ENCODE measurements at places on chromosomes 7 and 10.

DNA sequence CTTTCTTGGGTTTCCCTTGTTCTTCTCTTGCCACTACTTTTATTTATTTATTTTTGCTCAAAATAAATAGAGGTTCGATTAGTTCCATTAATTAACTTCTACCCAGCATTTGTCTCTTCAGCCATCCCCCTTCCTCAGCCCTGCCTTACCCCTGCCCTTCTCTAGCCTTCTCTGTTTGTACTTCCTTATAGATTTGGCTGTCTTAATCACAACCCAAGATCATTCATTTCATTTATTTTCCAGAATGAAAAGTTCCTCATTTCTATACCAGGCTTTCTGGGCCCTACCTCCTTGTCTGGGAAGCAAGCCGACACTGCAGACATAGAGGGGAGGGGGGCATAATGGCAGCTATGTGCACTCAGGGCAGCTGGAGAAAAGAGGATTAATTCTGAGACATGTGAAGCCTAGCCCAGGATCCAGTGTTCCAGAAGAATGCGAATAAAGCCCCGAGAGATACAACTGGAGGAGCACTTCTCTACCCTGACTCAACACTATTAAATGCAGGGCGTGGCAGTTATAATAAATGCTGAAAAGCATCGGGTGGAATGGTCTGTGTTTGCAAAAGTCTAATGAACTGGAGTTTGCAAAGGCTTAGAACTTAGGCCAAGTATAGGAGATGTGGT is 6.4 kb upstream of the PDCD4 start:
- peak; percentile 77 for DNase-seq

DNA sequence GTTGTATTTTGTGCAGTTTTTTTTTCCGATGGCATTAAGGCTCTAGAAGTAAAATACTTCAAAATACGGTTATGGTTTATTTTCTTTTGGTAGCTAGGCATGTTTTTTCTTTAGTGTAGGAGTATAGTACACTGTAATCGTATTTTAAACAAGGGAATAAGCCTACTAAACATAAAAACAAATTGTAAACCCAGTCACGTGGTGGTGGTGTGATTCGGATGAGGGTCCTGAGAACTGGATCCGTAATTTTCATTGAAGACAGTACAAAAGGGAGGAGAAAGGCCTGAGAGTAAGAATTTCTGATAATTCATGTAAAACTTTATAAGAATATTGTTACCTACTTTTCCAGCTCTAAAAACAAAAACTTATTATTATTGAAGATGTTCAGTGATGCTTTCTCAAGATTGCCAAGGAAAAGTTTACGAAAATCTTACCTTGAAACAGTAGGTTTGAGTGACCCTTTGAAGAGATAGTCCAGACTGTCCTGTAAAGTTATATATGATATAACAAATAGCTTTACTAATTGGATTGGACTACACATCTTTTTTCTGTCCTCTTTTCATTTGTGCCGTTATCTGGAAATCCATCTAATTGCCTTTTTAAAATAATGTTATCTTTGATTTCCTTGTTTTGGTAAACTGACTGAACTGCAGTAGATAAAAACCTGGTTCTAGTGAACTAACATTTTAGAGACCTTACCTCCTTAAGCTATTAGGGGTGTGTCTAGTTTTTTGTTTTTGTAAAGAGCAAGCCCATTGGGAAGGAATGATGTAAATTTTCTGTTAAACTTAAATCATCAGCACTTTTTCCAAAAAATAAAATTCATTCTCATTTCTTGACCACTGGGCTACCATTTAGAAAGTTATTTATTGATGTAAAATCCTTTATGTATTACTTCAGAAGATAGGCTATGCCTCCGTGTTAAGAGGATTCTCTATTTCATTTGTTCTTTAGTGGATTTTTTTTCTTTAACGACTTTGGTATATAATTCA is 1.0 kb upstream of the PBLD start:
- DNase-seq, result peak; percentile 59

DNA sequence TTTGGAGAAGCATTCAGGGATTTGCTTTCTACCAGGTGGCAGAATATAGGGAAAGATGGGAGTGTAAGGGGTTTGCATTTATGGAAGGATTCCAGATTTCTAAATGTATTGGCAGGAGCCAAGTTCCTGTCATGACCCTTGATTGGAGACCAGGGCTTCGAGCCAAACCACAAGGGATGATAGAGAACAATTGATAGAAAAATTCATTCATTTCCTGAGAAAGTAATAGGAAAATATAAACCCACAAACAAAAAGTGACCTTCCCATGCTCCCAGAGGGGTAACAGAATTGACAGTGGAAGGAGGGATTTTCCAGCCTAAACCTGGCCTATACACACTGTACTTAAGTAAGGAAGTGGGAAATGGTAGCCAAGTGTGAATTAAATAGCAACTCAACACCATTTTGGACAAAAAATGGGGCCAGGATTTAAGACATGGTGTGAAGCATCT is 22.4 kb upstream of the IFIT2 start:
- no peak for DNase-seq

GRCh38 chr7:147029953-147030352 is 913.4 kb downstream of the CNTNAP2 start:
- DNase-seq, result no peak

GRCh38 chr7:30862995-30863705 is 48.5 kb upstream of the AQP1 start:
- DNase-seq, result peak; percentile 50

DNA sequence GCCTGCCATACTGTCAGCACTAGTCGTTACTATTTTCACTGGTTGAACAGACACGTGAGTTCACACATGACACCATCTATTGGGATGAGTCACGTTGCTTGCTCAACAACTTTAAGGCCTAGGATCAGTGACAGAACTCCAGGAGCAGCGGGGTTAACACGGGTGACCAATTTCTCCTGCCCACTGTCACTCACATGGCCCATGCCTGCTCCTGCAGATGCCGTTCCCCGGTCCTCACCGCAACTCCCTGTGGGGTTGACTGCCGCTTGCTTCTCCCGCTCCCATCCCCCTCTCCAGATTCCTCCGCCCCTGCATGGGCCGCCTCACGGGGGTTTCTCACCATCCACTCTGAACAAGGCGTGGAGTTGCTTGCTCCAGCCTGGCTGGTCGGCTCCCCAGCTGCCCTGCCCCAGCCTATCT is 128.2 kb downstream of the TAX1BP1 start:
- DNase-seq, result no peak

GRCh38 chr7:77985974-77986339 is 187.4 kb downstream of the PHTF2 start:
- DNase-seq, result no peak

DNA sequence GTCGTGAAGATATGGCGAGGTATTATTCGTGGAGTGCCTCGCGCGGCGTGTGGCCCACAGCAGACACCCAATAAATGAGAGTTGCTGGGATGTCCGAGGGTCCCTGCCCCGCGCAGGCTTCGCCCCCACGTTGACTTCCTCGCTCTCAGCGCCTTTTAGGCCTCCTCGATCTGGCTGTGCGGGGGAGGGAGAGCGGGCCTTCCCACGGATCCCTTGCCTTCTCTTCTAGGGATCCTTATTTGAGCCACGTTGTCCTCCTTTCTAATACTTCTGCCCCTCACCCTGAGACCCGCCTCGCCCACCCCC is 660 bp downstream of the VCL start:
- peak; percentile 73 for DNase-seq

GRCh38 chr10:44752451-44753441 is 158.4 kb upstream of the TMEM72 start:
- peak; percentile 28 for DNase-seq

- no peak for DNase-seq
Observed at GRCh38 chr10:112689327-112690072, 242.5 kb downstream of the VTI1A start.

- peak; percentile 4 for DNase-seq
Observed at GRCh38 chr10:8768852-8769251, 714.4 kb downstream of the GATA3 start.

DNA sequence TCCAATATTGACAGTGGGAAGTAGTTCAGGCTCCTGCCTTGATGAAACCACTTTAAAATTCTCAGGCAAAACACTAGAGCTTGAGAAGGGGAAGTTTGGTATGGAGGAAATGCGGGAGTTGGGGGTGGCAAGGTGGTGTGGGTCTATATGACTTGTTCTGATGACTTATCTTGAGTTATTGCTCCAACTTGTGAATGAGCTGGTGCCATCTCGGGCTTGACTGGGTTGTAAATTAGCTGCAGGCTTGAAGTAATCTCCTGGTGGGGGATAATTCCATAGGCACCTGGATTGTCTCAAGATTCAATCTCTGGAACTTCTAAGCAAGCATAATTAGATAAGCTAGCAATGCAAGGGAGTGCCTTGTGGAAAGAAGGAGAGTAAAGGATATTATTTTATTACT is 29.0 kb downstream of the MRPL32 start:
- no peak for DNase-seq

GRCh38 chr7:132367795-132368194 is 208.5 kb downstream of the PLXNA4 start:
- no peak for DNase-seq

DNA sequence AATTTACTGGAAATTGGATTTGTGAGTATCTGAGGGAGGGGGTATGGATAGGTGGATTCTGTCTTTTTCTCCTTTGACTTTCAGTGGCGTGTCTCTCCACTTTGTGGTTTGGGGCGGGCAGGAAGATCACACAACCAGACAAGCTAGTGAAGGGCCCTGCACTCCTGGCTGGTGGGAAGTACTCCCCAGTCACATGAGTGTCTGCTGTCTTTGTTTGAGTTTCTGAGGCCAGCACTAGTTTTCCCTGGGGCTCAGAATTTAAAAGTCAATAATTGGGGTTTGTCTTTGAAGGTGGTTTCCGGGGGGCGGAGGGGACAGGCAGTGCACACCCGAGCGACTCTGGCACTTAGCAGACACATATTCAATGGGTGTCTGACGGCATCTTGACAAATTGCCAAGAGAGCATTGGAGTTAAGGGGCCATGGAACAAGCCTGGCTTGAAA is 120.1 kb downstream of the WDFY4 start:
- DNase-seq, result peak; percentile 71

- no peak for DNase-seq
Observed at GRCh38 chr10:79020605-79021004, 48.2 kb upstream of the ZMIZ1 start.

DNA sequence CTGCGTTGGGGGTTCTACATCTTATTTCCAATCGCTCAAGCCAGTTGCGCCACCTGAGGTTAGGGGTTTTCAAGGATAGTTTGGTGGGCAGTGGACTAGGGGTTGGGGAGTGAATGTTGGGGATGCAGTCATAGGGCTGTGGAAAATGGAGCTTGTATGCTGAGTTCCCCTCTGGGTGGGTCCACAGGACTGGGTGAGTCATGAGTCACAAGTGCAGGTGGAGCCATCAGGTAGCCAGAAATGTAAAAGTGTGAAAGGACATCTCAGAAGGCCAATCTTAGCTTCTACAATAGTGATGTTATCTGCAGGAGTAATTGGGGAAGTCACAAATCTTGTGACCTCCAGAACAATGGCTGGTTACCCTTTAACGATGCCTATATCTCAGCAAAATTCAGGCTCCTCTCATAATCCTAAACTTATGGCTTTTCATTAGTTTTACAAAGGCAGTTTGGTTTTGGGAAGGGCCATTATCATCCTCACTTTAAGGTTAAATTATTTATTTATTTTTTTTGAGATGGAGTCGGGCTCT is 18.0 kb upstream of the MKRN1 start:
- DNase-seq, result no peak

DNA sequence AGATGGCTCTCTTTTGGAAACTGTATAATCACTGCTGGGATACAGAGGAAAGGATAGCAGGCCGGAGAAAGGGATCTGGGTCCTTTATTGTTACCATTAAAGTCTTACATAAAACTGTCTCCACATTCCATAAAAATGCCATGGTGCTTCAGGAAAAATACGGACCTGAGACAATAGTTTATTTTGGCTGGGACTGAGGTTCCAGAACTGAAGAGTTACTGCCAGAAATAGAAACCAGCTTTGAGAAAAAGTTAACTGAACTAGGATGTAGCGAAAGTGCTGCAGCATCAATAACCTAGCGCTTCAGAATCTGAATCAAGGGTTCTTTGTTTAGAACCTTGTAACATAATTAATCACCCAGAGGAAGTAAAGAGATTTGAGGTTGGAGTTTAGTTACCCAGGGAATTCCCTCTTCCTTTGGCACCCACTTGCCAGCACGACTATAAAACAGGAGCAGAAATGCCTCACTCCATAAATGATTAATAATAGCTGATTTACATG is 38.0 kb downstream of the MEOX2 start:
- no peak for DNase-seq

DNA sequence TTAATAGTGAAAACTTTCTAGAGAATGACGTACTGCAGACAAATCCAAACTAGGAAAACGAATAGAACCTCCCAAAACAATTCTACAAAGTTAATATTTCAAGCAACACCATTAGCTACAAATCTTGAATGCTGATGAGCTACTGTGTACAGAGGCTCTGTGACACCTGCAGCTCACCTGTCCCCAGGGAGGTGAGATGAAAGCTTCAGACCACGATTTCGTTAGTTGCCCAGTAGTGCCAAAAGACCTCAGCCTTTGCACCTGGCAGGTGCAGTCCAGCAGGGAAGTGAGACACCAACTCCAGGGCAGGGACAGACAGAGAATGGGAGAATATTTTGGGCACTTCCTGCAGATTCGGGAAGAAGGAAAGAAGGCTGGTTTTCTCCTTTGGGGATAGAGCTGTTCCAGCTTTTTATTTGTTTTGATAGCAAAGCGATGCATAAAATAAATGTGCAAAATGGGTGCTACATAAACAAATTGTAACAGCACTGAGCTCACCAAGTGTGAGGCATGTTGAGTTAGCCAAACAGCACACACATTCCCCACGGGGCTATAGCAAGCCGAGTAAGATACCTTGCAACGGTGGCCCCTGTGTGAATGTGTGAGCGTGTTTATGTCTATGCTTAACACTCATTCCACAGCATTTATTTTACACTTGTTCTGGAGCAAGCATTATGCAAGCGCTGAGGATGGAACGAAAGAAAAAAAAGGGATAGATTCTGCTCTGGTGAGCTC is 1024.8 kb upstream of the AUTS2 start:
- no peak for DNase-seq

- DNase-seq, result no peak
Observed at GRCh38 chr7:22422831-22423615, 66.1 kb upstream of the RAPGEF5 start.

DNA sequence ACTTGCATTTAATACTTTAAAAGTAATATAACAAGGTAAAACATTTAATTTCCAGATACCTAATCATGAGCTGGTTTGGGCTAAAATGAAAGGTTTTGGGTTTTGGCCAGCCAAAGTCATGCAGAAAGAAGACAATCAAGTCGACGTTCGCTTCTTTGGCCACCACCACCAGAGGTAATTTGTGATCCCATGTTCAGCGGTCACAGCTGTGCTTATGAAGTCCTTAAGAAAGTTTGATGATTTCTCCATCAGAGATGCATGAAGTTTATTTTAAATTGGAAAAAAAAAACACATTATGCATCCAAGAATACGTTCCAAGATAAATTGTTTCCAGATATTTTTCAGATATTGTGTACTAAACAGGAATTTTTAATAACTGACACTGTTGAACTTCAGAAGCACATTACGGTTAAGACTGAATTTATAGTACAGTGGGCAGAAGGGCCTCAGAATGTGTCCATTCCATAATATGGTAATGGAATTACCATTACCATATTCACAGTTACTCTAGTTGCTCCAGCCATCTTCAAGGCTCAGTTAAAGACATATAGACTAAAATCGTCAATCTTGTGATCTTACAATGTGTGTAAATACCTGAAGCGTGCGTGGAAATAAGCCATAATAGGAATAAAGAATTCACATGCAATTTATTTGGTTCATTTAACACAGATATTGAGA is 106.8 kb downstream of the ZMYND11 start:
- no peak for DNase-seq

- no peak for DNase-seq
Observed at GRCh38 chr7:26675143-26675887, 189.1 kb downstream of the SKAP2 start.
